ENCODE measurements at places on chromosomes 4 and X.

DNA sequence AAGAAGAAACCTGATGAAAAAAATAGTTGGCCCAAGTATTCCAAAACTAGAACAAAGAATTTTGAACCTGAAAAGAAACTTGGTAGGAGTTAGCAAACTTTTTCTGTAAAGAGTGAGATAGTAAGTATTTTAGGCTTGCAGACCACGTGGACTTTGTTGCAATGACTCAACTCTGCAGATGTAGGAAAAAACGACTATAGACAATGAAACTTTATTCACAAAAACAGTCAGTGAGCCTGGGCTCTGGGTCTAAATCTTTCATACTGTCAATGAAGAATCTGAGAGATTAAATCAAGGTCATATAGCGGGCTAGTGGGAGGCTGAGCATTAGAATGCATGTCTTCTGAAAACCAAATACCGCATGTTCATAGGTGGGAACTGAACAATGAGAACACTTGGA is 23.0 kb downstream of the SH3D19 start:
- DNase-seq = no peak

- DNase-seq = no peak
Observed at GRCh38 chrX:133364196-133364595, 51.1 kb downstream of the GPC4 start.

DNA sequence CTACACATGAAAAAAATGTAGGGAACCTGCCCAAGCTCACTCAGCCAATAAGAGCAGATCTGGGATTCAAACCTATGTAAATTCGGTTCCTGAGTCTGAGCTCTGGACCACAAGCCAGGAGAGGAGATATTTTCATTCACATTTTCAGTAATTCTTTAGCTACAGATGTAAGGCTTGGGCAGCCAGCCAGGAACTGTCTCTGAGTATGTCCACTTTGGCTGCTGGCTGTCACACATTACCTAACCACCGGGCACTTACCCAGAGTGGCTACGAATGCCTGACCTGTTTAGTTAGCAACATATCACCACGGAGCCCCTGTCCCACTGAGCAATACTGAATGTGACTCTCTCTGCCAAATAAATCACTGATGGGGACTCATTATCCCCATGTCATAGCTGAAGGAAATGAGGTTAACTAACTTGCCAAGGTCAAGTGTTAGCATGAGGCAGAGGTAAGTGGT is 15.3 kb downstream of the USP46 start:
- DNase-seq = no peak

GRCh38 chrX:10146346-10146745 is 10.4 kb upstream of the CLCN4 start:
- no peak for DNase-seq

DNA sequence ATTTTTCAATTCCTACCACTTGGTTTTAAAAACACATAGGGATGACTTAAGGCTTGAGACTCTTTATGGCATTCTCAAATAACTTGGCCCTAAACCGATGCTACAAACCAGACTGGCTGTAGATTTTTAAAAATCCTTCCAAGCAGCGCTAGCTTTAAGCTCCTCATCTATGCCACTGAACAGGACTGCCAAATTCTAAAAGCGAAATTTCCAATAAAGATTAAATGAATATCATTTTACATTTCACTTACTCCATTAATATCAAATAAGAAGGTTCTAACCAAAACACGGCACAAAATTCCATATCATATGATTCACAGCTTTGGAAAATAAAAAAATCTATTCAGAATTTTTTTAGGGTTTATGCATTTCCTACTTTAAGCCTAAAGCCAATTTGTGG is 134.2 kb downstream of the FANCB start:
- peak; percentile 19 for DNase-seq

GRCh38 chr4:5758741-5759140 is 47.7 kb downstream of the EVC start:
- peak; percentile 98 for DNase-seq

- no peak for DNase-seq
Observed at GRCh38 chr4:120940547-120940946, 18.0 kb upstream of the PRDM5 start.

DNA sequence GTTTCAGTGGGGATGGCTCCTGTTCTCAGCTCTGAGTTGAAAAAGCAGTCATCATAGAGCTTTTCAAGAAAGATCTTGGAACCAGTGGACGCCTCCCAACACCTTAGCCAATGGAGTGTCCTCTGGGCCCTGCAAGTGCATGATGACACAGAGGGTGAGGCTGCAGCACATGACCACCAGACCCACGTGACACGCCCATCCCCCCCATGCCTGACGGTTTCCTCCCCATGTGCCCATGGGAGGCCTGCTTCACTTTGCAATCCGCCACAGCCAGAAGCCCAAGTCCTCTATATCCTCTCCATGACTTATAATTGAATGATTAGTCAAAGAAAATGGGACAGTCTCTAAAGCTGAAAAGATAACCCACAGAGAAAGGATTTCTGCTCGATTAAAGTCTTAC is 187.0 kb downstream of the AFAP1 start:
- DNase-seq = no peak

DNA sequence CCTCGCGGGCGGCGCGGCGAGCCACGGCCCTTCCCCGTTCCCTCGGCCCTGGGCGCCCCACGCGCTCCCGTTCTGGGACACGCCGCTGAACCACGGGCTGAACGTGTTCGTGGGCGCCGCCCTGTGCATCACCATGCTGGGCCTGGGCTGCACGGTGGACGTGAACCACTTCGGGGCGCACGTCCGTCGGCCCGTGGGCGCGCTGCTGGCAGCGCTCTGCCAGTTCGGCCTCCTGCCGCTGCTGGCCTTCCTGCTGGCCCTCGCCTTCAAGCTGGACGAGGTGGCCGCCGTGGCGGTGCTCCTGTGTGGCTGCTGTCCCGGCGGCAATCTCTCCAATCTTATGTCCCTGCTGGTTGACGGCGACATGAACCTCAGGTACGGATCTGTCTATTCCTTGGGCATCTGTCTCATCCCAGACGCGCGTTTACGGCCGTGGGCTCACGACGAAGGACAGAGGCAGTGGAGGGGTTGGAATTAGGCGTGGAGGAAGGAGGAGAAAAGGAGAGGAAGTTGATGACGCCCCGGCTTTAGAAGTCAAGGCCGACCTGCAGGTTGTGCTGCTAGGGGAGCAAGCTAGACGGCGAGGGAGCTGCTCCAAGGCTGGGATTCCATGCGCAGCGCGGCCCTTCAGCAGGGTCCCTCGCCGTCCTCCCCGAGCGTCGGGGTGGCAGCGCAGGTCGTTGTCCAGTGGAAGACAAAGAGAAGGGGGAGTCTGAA is 792 bp downstream of the SLC10A4 start:
- no peak for DNase-seq

DNA sequence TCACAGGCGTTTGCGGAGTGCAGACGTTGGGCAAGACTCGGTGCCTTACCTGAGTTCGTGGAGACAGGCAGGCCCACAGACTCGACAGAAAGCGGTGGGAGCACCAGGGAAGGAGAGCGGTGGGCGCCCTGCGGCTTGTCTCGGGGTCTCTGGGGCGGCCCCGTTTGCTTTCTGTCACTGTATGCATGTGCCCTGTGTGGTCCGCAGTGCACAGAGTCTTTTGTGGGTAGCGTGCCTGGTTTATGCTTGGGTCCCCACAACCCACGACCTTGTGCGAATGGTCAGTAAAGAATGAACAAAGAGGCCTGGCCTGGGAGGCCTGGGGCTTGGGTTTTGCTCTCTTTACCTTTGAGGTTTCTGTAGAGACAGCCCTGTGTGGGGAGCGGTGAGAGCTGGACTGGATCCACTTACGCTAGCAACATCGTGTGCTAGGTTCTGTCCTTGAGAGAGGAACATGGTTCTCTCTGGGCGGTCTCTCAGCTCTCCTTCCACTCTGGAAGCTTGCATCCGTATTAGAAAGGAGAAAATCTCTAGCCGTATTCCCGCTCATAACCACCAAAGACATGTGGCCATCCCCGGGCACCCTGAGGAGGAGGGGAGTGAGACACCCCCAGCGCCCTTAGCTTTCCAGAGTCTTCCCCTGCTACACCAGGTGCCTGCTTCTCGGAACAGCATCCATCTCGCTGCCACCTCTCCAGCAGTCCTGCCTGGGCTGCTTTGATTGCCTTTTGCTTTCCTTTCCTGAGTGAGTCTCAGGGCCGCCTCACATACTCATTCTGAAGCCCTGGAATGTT is 1.2 kb downstream of the TADA2B start:
- DNase-seq = no peak

DNA sequence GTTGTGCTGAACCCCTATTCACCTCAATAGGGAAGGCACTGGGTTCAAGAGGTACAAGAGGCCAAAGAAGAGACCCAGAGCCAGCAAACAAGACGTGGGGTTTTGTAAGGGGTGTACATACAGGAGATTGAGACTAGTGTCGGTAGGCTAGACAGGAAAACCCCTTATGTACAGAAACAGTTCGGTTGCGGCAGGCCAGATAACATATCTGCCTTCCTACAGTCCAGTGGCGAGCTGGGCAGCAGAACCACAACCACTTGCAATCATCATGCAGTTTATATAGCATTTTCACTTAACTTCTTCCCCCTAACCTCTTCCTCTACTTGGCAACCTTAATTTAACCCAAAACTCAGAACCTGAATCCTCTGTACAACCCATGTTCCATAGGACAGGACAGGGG is 422.2 kb downstream of the PDHA2 start:
- DNase-seq = no peak

GRCh38 chrX:12610079-12610478 is 181.1 kb upstream of the PRPS2 start:
- DNase-seq = peak; percentile 76

GRCh38 chrX:118545510-118545909 is 49.9 kb downstream of the DOCK11 start:
- no peak for DNase-seq

DNA sequence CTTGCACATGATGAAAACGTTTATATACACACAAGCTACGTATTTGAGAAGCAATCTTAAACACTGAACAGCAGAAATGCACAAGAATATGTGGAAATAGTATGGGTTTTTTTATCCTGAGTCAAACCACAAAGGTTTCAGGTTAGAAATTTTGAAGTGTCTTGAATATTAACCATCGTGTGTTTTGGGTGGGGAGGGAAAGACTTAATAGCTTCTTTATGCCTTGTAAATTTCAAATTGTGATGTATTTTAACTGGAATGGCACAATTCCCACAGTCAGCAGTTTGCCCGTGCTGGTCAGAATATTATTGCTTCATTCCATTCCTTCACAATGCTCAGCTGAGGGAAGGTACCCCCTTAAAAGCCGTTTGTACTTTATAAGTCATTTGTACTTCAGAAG is 67.4 kb upstream of the WDR1 start:
- no peak for DNase-seq

DNA sequence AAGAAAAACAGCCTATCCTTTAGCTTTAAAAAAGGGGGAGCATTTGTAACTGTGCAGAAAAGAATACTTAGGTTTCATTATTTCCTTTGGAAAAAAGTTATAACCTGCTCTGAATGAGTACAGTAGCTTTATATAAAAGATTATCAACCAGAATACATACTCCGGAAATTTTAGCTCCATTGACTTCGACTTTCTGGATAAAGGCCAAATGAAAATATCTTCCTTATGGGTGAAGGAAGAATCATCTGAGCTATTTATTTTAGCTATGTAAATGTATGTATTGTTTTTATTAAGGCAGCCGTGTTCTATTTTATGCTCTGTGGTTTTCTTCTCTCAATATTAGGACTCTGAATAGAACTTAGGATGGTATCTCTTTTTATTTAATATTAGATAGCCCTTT is 69.0 kb upstream of the ETNPPL start:
- no peak for DNase-seq

GRCh38 chrX:150446995-150447394 is 83.9 kb downstream of the MAMLD1 start:
- DNase-seq = no peak

- no peak for DNase-seq
Observed at GRCh38 chrX:9953396-9953795, 13.8 kb upstream of the CLDN34 start.

GRCh38 chr4:185669288-185669687 is 134.0 kb upstream of the PDLIM3 start:
- DNase-seq = no peak

- DNase-seq = no peak
Observed at GRCh38 chr4:137425281-137425680, 107.0 kb downstream of the PCDH18 start.

GRCh38 chrX:44178274-44179053 is 165.0 kb downstream of the EFHC2 start:
- no peak for DNase-seq

GRCh38 chr4:76125816-76126215 is 22.4 kb downstream of the NUP54 start:
- no peak for DNase-seq

DNA sequence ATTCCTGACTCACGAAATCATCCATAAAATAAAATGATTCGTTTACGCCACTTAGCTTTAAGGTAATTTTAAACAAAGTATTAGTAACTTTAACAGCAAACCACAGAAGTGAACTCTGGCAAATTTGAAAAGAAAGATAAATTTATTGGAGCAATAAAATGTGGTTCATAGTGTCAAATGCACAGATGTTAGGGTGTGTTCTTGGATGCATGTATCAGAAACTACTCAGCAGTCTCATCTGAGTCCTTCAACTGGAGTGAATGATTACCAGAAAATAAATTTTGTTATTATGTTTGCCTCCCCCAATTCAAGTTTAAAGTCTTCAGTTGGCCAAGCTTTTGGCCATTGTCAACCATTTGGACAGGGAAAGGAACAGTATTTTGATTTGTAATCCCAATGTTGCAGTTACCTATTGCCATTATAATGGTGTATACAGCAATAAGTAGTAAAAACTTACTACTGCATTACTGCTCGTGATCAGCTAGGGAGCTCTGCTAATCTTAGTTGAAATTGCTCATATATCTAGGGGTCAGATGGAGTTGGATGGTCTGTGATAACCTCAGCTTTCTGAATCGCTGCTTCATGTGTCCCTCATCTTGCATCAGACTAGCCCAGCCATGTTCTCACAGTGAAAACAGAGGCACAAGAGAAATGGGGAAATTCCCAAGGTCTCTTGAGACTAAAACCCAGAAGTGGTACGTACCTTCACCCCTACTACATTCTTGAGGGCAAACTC is 254.6 kb upstream of the KCNIP4 start:
- DNase-seq = no peak

- DNase-seq = no peak
Observed at GRCh38 chr4:65437102-65437501, 233.2 kb downstream of the EPHA5 start.

- peak; percentile 26 for DNase-seq
Observed at GRCh38 chrX:38868941-38869401, 67.7 kb downstream of the MID1IP1 start.
